ENCODE measurements at places on chromosomes 12 and 14.

GRCh38 chr12:113208041-113208934 lies 13.0 kb upstream of the TPCN1 start:
- peak; percentile 90 for DNase-seq

DNA sequence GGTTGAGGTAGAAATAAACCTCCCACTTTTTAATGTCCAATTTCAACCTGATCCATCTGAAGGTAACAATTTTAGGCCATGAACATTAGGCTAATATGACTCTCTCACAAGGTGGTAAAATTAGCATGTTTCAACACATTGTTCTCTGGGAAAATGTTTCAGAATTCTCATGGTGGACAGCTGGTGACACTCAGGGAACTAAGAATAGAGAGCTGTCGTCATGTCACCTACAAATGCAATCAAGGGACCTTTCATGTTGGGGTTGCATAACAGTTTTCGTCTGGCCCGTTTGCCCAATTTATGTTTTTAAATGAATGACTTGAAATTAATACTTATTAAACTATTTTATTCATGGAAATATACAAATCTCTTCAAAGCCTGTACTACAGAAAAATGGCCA lies 180.7 kb upstream of the PRICKLE1 start:
- no peak for DNase-seq

- DNase-seq: peak; percentile 87
These were observed at the start of gene GCN1 for GRCh38 chr12:120194534-120195395. TSS of gene GCN1 (minus strand) at chr12:120194715. CDS start at chr12:120194697, 18 bp downstream.

- DNase-seq: no peak
These were observed at the start of gene FAIM2 for GRCh38 chr12:49903700-49904423. TSS of gene FAIM2 (minus strand) at chr12:49903900. CDS start at chr12:49903792, 108 bp downstream.

GRCh38 chr14:55059333-55059732 lies 7.9 kb downstream of the MAPK1IP1L start:
- DNase-seq: no peak

- no peak for DNase-seq
These were observed 7.0 kb upstream of the VRK1 start for GRCh38 chr14:96790186-96790585.

DNA sequence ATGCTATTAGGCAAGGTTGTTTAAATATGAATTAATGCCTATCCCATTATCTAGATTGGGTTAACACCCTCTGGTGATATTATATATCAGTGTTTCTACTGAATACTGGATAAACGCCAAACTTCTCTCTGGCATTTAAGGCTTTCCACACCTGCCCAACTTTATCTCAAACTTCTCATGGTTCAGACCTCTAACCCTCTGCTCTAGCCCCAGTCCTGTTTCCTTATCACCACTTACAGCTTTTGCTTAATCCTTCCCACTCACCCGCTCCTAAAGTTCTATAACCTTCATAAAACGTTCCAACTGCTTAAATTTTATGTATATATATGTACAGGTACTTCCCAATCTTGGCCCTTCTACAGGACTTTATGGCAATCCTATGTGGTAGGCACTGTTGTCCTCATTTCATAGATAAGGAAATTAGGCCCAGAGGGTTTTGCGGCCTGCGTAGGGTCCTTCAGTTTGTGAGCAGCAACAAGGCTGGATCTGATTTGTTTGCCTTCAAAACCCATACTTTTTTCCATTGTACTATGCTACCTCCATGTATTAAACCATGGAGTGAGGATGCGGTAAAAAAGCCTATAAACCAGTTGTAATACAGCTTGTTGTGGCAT lies 1.2 kb downstream of the LPCAT3 start:
- peak; percentile 93 for DNase-seq

DNA sequence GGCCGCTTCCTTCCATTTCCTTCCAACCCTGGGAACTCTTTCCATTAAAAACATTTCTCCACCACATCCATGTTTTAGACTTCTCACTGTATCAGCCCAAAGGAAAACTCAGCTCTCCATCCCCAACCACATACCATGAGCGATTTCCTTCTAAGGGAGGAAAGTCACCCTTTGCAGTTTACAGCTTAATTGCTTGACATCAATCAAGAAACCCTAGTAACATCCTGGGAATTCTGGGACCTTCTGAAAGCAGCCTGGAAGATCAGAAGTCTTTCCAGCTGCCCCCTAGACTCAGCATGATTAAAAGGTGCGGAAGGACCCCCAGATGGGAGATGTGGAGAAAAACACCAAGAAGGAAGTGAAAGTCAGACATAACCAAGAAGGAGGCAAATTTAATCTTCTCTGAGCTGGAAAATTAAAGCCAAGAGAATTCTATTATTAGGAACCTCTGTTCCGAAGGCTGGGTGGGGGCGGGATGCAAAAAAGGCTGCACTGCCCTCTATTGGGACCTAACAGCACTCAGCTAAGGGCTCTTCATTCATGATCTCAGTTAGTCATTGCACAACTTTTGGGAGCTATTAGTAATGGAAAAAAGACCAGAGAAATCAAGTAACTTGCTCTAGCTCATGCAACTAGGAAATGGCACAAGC lies 73.3 kb upstream of the PLXNC1 start:
- peak; percentile 73 for DNase-seq

GRCh38 chr14:95389471-95390011 lies 69.8 kb upstream of the CLMN start:
- DNase-seq: no peak

- no peak for DNase-seq
These were observed 65.3 kb upstream of the C14orf180 start for GRCh38 chr14:104514156-104514848.

GRCh38 chr12:59166457-59166856 lies 246.2 kb upstream of the LRIG3 start:
- no peak for DNase-seq

DNA sequence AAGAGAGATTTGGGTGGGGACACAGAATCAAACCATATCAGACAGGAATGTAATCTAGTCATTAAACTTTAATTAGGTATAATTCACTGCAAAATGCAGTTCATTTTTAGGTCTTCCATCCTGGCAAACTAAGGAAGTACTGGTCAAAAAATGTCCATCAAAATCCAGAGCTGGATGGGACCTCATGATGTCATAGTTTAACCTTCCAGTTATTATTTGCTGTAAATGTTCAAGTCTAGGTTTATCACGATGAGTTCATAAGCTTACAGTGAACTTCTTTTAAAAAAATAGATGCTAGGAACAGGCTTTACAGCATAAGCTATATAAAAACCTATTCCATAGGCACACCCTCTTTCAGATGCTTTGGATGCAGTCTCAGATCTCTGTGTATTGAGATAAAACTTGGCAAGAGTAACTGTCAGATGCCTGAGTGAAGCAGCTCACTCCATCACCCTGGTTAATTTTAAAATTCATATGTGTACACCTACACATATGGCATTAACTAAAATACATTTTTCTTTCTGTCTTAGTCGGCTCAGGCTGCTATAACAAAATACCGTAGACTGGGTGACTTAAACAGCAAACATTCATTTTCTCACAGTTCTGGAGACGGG lies 7.9 kb downstream of the SSPN start:
- no peak for DNase-seq

- DNase-seq: no peak
These were observed 228.0 kb downstream of the MON2 start for GRCh38 chr12:62694632-62695031.

GRCh38 chr12:111197376-111197944 lies 171.4 kb downstream of the PHETA1 start:
- no peak for DNase-seq

- no peak for DNase-seq
These were observed 10.5 kb downstream of the MMP14 start for GRCh38 chr14:22846811-22847307.

DNA sequence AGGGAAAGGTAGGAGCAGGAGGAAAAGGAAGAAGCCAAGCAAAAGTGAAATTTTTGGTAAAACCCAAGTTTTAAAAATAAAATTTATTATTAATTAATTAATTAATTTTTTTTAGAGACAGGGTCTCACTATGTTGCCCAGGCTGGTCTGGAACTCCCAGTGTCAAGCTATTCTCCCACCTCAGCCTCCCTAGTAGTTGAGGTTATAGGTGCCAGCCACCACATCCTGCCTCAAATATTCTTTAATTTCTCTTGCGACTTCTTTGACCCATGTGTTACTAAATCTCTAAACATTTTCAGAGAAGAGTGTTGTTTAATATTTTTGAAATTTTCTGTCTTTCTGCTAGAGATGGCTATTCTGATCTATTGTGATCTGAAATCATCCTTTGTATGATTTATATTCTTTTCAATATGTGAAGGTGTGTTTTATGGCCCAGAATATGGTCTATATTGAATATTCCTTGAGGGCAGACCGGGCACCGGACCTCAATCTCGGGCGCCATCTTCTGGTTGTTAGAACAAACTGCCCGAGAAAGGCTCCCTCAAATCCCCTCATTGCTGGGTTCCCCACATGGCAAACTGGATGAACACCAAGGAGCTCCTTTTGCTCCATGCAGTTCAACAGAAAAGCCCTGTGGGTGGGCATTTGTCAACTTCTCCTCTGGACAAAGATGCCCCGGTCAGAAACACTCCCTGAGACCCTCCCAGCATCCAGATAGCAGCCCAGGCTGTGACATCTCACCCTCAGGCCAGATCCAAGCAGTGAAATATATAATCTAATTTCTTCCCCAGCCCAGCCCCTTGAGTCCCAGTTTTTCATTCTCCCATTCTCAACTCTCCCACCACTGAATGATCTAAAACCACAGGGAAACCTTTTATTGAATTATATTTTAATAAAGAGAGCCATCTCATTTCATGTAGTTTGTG lies 110.5 kb downstream of the ASCL4 start:
- DNase-seq: peak; percentile 88

- DNase-seq: no peak
These were observed 49.8 kb downstream of the PLEKHG3 start for GRCh38 chr14:64753999-64754398.

DNA sequence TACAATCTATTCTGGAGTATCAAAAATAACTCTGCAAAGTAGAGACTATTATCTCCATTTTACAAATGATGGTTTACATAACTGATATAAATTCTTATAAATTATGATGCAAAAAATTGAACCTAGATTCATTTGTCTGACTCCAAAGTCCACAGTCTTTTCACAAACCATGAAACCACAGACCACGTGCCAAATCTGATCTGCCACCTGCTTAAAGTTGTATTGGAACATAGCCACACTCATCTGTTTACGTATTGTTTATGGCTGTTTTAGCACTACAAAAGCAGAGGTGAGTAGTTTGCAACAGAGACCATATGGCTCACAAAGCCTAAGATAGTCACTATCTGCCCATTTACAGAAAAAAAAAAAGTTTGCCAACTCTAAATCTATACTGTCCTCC lies 105.3 kb downstream of the KCNH5 start:
- DNase-seq: no peak

- DNase-seq: no peak
These were observed 80.9 kb downstream of the ABCD2 start for GRCh38 chr12:39538679-39539104.

DNA sequence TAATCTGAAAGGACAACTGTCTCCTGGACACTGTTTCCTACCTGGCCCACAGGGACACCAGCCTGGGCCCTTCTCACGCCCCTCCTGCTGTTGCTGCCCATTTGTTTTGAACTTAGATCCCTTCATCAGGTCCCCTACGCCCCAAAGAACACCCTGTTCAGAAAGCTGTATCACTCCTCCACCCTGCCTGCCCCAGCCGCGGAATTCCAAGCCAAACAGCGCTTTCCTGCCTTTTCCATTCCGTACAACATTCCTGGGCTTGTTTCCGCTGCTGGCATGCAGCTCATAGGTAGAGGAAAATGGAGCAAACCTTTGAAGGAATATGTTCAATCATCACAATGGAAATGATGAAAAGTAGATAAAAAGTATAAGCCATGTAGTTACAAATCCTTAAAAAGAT lies 12.8 kb upstream of the GSG1 start:
- DNase-seq: no peak

GRCh38 chr14:74637178-74637550 lies 25.1 kb upstream of the LTBP2 start:
- no peak for DNase-seq

GRCh38 chr14:60116181-60116580 lies 24.5 kb downstream of the PCNX4 start:
- no peak for DNase-seq

- no peak for DNase-seq
These were observed 12.5 kb downstream of the GNS start for GRCh38 chr12:64746663-64747062.

DNA sequence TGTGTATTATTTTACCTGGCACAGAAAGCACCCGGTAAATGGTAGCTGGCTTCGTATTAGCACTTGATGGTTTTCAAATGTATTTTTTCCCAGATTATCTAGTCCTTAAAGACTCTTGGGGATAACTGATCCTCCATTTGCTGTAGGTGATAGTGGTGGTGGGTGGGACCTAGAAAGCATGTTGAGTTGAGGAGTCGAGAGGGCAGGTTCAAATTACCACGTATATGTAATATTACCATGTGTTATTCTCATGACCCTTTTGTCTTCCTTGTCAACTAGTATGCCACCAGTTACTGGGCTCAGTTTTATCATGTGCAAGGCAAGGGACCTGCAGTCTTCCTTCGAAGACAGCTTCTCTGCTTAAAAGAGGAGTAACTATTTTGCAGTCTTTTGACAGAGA lies 1.8 kb downstream of the GLRX5 start:
- peak; percentile 68 for DNase-seq

- DNase-seq: no peak
These were observed 2.9 kb downstream of the RILPL1 start for GRCh38 chr12:123530668-123531067.

- DNase-seq: peak; percentile 43
These were observed 257.1 kb downstream of the SSPN start for GRCh38 chr12:26452511-26452910.

GRCh38 chr12:121618659-121619233 lies 7.6 kb upstream of the ORAI1 start:
- DNase-seq: no peak
